ENCODE measurements at places on chromosomes 12 and 14.
A peak's percentile ranks its signal among the peaks of the same experiment; 100 is the strongest.

DNA sequence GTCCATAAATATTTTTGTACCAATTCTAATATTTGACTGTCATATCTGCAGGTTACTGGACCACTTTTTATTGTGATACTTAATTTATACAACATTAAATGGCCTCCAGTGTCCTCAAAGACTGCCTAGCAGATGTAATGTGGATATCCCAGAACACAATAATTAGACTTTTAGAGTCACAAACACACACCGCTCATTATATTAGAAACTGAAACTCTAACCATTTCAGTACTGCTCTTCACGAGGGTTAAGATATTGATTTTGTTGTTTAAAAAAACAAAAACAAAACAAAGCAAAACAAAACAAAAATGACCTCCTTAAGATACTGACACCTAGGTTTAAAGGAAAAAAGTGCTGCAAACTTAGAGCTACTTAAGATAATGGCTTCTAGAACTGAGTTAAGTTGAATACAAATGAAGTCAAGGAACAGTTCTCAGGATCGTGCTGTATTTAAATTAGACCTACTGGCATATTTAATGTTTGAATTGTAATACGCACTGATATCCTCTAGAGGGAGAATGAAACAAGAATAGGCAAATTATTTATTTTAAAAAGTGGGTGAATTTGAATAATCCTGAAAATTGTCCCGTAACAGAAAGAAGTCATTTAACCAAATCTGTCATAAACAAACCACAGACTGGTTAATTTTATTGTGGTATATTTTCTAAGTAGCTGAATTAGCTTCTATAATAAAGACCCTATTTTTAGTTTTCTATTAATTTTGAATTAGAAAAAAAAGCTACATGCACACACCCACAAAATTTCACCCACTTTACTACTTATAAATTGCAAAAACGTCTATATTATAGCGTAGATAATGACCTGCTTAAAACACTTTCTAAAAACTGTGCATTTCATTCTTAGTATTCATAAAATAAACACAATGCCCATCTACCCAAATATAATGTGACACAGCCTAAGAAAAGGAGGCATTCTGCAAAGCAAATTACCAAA lies 395.2 kb upstream of the DCN start:
- DNase-seq: no peak

DNA sequence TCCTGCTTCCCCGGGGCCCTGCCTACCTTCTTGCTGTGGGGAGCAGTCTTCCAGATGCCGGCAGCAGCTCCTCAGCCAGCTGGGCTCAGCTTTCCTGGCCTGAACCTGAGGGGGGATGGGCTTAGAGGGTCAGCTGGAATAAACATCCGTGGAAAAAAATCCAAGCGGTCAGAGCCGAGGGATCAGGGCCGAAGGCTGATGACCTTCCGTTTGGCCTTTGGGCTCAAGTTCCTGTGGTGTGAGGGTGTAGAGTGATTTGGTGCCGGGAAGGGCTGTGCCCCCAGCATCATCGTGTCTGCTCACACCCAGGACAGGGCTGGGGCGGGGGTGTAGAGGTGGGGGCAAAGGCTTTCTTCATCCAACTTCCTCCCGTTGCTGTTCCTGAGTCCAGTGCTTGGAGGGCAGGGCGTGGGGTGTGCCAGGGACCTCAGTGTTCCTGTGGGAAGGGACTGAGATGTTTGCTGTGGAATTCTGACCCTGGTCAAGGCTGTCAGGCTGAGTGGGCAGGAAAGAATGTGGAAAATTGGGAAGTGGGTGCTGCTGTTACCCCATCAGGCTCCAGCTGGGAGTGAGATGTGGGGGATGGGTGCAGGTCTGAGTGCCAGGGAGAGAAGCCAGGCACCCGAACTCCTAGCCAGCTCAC lies 2.6 kb downstream of the SMIM41 start:
- DNase-seq: no peak

DNA sequence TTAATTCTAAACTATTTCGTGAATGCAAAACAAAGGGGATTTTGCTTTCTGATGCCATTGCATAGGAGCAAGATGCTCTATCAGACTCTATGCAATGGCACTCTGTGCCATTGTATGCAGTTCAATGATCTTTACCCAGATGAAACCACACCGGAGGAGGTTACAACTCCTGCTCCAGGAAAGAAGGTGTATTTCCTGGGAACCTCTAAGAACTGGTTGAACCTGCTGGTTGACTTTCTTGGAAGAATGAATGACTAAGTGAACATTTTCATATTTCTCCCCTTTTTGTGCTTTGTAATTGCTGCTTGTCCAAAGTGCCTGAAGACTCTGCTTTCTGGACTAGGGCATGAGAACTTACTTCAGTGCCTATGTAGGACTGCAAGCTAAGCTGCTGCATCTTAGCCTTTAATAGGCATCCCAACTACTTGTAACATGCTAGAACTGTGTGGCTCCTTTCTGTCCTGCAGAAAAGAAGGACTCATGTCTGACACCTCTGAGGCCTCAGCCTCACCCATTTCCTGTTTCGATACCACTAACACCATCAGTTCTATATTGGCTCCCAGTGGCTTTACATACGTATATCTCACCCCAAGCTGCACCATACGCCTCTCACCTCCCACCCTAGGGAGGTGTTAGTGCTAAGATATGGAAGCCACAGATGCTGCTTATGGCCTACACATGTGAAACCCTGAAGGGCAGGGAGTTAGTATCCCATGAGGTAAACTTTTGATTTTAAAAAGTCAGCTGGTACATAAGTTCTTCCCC lies 193.5 kb upstream of the CNOT2 start:
- DNase-seq: peak; percentile 11

DNA sequence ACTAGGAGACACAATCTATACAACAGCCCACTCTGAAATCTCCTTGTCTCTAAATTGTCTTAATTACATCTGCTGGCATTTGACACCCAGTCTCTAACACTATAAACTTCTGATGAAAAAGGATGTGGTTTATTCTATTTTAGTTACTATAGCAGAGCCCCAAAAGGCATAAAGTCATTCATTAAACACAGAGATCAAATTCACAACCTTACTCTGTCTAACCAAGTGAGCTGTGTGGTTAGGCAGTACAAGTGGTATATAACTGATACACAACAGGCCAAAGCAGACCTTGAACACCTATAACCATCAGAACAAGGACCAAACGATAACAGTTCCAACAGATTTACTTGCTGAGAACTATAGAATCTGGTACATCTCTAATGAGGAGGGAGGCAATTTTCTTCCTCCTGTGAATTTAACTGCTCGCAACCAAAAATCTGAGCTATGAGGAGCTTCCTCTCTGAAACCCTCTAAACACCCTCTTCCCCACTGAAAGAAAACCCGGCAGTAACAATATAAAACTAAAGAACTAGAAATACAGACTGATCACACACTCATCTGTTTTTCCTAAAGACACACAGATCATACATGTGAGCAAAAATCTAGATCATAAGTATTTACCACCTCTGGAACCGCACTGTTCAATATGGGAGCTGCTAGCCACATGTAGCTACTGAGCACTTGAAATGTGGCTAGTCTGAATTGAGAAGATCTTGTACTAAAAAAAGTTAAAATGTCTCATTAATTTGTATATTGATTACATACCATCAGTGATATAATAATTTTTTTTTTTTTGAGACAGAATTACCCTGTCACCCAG lies 17.7 kb downstream of the SPPL3 start:
- DNase-seq: no peak

- no peak for DNase-seq
Measured at GRCh38 chr12:122090759-122091515, 12.4 kb downstream of the MLXIP start.

- no peak for DNase-seq
Measured at GRCh38 chr12:67593041-67593440, 55.5 kb upstream of the DYRK2 start.

DNA sequence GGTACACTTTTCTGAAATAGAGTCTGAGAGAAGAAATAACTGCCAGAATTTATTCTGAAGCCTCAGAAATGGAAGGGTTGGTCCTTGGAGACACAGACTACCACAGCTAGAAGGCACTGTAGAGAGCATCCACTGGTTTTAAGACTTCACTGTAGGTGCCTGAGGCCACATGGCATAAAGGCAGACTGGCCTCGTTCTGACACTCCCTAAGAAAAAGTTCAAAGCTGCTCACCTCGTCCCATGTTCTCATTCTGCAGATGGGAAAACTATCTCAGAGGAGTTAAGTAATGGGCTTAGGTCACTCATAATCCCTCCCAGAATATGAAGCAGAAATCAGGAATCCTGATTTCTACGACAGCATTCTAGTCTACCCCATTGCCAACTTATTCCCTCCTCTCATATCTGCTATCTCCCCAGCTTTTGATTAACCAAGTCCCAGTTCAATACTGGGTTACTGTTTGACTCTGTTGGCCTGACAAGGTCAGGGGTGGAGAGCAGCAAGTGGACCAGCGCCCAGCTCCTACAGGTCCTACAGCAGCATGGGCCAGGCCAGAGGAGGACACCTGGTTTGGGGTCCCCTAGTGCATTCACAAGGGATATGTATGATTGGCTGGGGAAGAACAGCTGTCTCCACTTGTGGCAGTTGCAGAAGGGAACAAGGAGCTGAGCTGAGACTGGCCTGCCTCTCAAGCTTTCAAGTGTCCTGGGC lies 3.7 kb downstream of the ITGA5 start:
- DNase-seq: no peak

DNA sequence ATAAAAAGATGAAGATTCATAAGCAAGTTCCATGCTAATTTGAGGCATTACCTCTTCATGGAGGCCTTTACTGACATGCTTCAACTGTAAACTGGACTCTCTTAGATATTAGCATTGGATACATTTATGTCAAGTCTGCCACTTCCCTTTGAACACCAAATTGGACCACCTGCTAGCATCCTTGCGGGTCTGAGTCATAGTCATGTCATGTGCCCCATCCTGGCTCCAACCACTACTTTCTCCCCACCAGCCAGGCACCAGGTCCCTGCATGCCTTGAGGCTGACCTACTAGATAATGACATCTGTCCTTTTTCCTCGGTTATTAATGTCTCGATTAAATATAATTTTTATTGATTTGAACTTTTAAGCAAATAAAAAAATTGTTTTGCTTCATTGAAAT lies 32.9 kb upstream of the EEA1 start:
- DNase-seq: no peak

- no peak for DNase-seq
Measured at GRCh38 chr12:79191391-79191790, 326.8 kb downstream of the SYT1 start.

- no peak for DNase-seq
Measured at GRCh38 chr12:96824074-96824837, 82.8 kb upstream of the NEDD1 start.
